ENCODE measurements at places on chromosomes 4 and X. TPM values are rescaled to one million over a fixed set of nuclear protein-coding genes. Genes with fewer than 3 reads are reported as not detected.

GRCh38 chr4:185119927-185120630, 23.0 kb upstream of the SLC25A4 start:
- no peak for DNase-seq
- H3K4me3 ChIP-seq: no peak overlapping the region
- H3K4me1 ChIP-seq: no peaks in the 10 kb centered on the region
- no peak overlapping the region for H3K27ac ChIP-seq
- H3K36me3 ChIP-seq: no peaks in the 10 kb centered on the region

DNA sequence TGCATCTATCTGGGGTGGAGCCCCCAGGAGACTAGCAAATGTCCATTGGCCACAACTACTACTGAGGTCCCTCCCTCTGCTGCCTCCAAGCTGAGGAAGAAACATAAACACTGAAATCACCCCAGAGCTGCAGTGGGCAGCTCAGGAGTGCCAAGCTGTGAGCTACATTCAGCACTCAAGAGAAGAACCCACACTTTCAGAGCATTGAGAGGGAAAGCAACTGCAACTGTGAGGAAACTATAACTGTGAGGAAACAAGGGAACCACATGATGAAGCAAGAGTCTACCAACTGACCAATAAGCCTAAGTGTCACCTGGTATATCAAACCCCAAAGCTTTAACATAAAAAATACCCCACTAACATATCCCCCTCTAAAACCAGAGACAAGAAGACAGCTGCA, 373.5 kb upstream of the TACR3 start:
- H3K27ac ChIP-seq: no peak overlapping the region
- H3K4me3 ChIP-seq: no peak overlapping the region
- H3K36me3 ChIP-seq: no peaks in the 10 kb centered on the region

The HOPX gene
- 0.29 TPM for total RNA-seq

DNA sequence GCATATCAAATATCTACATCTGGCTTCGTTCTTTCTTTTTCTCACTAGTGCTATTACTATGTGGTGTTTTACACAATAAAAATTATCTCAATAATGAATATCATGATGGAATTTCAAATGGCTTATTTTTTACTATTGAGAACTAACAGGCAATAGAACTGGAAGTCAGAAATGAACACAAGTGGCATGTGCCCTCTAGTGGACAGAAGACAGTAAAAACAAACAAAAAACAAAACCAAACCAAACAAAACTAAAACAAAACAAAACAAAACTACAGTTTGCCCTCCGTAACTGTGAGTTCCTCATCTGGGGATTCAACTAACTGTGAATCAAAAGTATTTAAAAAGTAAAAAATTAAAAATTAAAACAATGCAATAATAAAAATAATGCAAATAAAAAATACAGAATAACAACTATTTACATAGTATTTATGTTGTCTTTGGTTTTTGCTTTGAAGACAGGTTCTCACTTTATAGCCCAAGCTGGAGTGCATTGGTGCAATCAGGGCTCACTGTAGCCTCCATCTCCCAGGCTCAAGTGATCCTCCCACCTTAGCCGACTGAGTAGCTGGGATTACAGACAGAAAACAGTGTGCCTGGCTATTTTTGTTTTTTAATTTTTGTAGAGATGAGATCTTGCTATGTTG, 195.6 kb upstream of the TACR3 start:
- no peaks in the 10 kb centered on the region for H3K36me3 ChIP-seq
- no peak overlapping the region for H3K4me3 ChIP-seq
- DNase-seq: no peak
- H3K27ac ChIP-seq: no peak overlapping the region
- no peaks in the 10 kb centered on the region for H3K27me3 ChIP-seq
